ENCODE measurements at places on chromosomes 11 and 22.

- DNase-seq = no peak
Measured at GRCh38 chr11:32008880-32009551, 81.9 kb upstream of the RCN1 start.

GRCh38 chr11:47592251-47592650, 2.0 kb downstream of the C1QTNF4 start:
- no peak for DNase-seq

GRCh38 chr11:36492724-36493304, 17.3 kb downstream of the TRAF6 start:
- DNase-seq = no peak

DNA sequence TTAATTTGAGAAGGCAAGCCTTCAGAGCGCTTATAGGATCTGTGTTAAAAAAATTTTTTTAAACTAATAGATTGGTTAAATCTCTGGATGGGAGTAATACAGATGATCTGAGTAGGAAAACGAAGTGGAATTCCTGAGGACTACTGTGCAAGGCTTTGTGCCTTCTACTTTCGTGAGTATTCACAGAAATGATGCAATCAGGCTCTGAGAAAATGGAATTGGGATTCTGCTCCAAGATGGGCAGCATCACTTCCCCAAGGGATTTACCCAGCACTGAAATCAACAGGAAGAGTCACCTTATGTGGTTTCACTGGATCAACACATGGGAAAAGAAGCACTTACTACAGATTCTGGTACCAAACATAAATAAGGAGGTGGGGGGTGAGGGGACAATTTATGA, 12.5 kb downstream of the KMT5B start:
- DNase-seq = no peak

- DNase-seq = no peak
Measured at GRCh38 chr11:44364596-44364995, 54.7 kb upstream of the ALX4 start.

DNA sequence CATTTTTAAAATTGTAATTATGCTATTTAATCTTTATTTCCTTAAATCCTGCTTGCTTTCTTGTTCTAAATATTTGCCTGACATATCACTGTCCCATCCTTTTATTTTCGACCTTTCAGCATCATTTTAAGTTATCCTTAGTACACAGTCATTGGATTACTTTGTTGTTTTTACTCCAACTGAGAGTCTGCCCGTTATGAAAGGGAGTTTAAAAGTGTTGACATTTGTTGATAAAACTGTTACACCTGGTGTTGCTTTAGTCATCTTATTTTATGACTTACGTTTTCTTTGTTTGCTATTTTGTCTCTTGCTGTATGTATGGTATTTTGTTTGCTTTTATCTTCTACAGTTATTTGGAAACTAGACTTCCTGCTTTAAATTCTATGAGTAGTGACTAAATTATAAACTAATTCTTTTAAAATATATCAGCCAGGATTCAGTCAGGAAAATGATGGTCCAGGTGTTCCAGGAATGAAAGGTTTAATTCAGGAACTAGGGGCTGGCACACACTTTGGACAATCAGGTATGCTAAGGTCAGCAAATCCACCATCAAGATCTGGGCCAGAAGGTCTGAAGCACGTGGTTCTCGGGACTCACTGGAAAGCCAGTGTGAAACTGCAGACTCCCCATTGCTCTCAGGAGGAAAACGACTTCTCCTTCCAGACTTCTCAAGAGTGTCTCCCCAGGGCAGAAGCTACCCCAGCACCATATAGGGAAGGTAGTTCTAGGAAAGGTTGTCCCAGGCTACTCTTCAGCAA, 86.0 kb downstream of the RASSF10 start:
- no peak for DNase-seq

GRCh38 chr11:132493801-132494200, 1038.5 kb downstream of the OPCML start:
- no peak for DNase-seq

DNA sequence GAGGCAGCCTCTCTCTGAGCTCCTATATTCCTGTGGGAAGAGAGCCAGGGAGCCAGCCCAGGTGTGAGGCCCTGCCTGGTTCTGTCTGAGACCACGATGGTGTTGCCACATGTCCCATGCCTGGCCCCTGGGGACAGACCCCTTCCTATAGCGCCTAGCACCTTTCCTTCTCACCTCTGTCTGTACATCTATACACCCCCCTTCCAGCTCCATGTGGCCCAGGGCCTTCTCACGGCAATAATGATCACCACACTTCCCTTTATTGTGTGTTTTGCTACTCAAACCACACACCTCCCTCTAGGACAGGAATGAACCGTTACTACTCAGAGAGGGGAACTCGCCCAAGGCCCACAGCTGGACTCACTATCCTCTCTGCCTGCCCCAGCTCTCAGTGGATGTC, 12.8 kb downstream of the CD82 start:
- no peak for DNase-seq

DNA sequence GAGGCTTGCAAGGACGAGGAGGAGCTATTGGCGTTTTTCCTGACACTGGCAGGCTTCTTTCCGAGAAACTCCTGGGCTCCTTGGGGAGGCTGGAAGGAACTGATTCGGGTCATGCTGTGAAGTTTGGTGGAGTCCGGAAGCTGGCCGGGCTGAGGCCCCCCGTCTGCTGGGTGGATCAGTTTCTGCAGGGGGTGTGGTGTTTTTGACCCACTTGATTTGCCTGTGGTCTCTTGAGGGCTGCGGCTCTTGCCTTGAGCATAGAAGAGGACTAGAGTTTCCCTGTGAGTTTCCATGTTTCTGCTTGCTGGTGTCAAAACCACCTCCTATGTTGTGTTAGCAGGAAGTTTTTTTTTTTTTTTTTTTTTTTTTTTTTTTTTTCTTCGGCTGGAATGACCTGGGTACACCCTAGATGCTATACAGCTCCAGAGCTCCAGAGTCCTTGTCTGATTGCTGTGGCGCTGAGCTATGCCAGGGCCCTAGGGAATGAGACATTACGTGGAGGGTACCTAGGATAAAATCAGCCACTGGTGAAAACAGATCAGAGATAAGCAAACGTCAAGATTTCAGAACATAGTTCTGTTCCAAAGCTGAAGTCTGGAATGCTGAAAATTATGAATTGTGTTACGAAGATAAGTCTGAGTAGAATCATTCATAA, 728 bp downstream of the TBC1D22A start:
- peak; percentile 67 for DNase-seq

DNA sequence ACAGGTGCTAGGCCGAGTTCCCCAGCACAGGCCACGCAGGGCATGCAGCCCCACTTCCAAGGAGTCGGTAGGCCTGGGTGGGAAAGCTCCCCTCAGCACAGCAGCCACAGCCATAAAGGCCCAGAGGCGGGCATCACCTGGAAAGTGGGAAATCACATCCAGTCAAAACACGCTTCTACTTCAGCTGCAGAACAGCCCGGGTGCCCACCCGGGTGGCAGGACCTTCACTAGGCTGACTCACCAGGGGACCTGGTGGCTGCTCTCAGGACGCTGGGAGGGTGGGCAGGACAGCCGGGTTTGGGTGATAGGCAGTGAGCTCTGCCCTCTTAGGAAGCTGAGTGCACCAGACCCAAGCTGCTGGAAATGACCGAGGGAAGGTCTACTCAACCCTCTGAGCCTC, 7.3 kb downstream of the KIAA0930 start:
- DNase-seq = no peak

GRCh38 chr11:110434952-110435779, 5.4 kb downstream of the FDX1 start:
- DNase-seq = no peak

DNA sequence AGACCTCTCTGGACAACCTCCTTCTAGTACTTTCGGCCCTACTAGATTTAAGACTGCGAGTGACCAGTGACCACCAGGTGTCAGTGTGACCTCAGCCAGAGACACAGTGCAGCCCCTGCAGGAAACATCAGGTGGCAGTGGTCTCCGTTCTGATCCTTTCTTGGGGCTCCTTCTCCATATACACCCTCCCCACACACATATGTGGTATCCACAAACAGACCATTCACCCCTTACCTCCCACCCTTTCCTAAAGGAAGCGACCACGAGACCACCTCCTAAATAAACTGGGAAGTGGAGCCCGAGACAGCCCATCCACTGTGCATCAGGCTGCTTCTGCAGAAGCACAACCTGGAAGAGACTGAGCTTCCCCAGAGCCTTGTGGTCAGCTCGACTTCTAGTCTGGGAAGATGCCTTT, 38.5 kb upstream of the CYP2D6 start:
- peak; percentile 55 for DNase-seq

- no peak for DNase-seq
Measured at GRCh38 chr22:16957781-16958180, 50.2 kb downstream of the GAB4 start.

- no peak for DNase-seq
Measured at GRCh38 chr11:72039031-72039855, 40.5 kb downstream of the IL18BP start.

DNA sequence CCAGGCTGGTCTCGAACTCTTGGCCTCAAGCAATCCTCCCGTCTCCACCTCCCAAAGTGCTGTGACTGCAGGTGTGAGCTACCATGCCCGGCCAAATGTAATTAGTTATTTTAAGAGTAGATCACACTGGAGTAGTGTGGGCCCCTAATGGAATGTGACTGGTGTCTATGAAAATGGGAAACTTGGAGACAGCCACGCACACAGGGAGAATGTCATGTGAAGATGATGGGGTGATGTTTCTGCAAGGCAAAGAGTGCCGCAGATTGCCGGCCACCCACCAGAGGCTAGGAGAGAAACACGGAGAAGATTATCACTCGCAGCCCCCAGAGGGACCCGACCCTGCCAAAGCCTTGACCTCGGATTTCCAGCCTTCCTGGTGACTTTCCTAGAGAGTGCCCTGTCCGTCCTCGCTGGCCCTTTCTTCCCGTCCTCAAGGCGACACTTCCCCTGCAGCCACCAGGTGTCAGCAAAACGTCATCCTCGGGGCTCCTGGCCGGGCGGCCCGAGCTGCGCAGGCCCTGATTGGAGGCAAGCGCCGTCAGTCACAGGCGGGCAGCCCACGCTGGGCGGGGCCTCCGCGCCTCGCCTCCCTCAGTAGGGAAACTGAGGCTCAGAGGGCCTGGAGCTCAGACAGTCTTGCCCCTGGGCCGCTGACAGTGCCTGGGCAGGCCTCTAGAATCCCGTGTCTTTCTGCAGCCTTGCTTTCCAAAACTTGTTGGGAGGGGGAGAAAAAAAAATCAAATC, 16.3 kb downstream of the CRYBB2 start:
- DNase-seq = peak; percentile 77

DNA sequence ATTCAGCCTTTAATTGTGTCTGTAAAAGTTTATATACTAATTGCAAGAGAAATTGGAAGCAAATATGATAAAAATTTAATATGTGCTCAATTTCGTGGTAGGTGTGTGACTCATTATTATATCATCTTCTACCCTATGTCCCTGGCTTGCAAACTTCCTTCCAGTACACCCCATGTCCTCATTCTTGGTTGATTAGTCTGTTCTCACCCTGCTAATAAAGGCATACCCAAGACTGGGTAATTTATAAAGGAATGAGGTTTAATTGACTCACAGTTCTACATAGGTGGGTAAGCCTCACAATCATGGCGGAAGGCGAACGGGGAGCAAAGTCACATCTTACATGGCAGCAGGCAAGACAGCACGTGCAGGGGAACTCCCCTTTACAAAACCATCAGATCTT, 11.9 kb downstream of the MRGPRX3 start:
- no peak for DNase-seq

DNA sequence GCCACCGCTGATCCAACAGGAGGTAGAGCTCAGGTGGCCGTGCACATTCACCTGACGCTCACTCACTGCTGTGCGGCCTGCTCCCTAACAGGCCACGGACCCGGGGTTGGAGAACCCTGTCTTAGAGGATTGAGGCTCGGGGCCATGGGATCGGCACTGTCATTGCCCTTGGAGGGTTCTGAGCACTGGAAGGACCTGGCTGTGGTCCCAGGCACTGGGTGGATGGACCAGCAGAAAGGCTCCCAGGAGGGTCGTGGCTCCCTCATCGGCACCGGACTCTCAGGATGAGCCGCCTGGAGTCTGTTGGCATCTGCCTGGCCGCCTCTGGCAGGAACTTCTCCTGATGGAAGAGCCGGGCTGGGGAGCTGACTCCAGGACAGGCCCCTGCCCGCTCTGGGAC, 6.5 kb downstream of the KCNQ1 start:
- DNase-seq = no peak

- no peak for DNase-seq
Measured at GRCh38 chr22:31957970-31958594, 13.7 kb downstream of the YWHAH start.

DNA sequence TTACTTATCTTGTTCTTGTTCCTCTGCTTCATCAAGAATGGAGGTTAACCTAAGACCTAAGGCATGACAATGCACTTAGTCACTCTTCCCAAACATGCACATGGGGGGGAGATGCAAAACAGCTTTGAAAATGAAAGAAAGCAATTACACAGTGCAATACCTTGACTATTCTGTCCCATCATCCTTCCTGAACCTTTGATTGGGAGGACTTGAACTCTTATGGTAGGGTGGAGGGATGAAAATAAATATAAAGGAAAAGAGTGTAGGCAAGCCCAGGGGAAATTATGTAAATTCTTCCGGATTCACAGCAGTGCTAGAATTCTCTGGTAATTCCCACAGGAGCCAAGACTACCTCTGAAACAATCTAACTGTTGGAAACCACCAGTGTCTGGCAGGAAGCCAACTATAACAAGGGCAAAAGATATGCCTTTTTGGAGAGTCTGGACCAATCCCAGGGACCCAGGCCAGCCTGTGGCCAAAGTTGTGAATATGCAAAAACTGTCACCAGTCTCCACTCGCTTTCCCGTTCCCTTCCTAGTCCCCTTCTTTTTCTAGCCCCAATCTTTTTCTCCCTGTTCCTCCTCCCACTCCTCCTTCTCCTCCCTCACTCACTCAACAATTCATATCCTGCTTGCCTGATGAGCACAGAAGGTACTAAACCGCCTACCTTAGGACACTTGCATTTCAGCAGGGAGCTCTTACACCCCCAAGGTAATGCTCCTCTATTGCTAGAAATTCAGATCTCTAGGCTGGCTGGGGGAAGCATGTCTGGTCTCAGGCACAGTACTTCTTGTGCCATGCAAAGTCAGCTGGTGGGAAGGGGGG, 2.5 kb upstream of the RCN1 start:
- peak; percentile 40 for DNase-seq

- DNase-seq = no peak
Measured at GRCh38 chr22:48039326-48039725, 1276.9 kb downstream of the TBC1D22A start.

DNA sequence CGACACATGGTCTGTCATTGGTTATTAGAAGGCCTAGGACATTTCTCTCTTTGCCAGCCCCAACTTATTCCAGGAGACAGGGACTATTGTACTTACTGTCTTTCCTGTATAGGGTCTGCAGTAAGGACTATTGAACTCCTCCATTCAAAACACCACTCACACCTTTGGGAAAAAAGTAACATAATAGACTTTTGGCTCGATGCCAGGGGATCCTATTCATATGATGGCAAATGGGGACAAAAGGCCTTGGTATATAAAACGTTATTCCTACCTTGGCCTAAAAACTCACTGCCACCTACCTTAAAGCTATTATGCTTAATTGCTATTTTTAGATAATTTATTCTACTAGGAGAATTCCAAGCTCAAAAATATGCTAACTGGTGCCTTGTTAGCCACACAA, 6.3 kb upstream of the NDUFC2 start:
- DNase-seq = no peak

- DNase-seq = no peak
Measured at GRCh38 chr11:1691026-1691877, 5.7 kb upstream of the KRTAP5-6 start.
